ENCODE measurements at places on chromosomes 5 and 9.
A peak's percentile ranks its signal among the peaks of the same experiment; 100 is the strongest.

DNA sequence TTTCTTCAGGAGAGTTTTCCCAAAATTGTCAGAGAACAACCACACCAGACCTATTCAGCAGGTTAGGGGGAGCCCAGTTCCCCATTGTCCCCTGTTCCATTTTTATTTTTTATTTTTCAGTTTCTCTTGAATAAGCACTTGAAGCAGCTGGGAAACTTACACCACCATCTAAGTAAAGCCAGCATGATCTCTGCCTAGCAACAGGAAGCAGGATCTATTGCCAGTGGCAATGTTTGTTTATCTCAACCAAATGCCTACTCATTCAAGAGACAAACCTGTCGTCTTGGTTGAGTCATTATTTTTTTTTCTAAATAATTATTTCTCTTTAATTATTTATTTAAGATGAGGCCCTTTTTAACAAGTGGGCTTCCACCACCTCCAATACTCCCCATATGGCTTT is 379.3 kb downstream of the PLK2 start:
- DNase-seq = no peak

- no peak for DNase-seq
Observed at GRCh38 chr9:87639949-87640348, 86.0 kb upstream of the CTSL start.

DNA sequence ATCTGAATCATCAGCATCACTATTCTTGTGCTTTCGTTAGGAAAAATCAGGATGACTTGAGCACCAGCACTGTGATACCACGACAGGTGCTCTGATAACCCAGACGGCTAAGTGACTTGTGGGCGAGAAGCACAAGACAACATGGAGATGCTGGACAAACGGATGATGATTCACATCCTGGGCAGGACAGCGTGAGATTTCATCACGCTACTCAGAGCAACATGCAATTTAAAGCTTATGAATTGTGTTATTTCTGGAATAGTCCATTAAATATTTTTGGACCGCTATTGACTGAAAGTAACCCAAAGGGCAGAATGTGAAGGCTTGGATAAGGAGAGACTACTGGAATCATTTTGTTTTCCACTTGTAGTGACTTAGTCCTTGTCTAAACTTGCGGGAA is 114.8 kb upstream of the DAPK1 start:
- peak; percentile 90 for DNase-seq

DNA sequence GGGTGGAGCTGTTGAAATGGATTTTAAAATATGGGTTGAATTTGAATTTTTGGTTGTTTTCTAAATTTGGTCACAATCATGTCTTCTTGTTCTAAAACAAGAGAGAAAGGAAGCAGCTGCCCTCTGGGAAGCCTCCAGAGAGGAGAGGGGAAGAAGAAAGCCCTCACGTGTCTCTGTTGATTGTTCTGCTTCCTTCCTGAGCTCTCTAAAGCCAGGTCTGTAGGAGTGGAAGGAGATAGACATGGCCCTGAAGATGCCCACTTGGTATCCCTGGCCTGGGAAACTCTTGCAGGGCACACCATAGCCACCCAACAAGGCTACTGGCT is 59.6 kb downstream of the GALNT12 start:
- DNase-seq = no peak

- DNase-seq = no peak
Observed at GRCh38 chr5:147760086-147760875, 22.2 kb downstream of the JAKMIP2 start.

DNA sequence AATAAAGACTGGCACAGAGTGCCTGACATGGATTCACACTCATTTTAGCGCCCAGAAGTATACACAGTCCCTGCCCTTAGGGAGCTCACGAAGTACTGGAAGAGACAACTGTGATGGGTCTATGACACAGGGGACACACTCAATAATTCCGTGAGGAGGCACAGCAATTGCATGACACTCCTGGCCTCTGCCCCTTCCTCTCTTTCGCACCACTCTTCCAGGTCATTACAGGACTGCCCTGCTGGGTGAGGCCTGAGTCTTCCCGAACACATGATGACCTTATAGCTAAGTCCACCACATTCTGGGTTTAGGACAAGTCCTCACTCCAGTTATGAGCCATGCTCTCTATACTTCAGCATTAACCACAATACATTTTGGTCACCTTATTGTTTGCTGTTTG is 134.7 kb downstream of the GNA14 start:
- no peak for DNase-seq

- no peak for DNase-seq
Observed at GRCh38 chr9:14895806-14896205, 14.4 kb downstream of the FREM1 start.

DNA sequence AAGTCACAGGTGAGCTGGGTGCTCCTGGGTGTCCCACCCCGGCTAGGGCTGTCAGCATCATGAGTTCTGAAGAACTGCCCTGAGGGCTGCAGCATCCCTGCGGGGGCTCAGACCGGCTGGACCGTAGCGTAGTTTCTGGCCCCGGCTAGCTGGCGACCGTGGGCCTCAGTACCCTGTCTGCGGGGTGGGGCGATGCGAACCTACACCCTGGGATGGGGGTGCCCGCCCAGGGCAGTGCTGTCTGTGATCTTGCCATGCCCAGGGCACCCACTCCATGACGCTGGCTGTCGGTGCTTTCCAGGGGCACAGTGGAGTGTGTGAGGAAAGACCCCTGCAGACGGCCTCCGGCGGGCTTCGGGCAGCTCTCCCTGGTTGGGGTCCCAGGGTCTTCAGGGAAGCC is 66.5 kb upstream of the IRX4 start:
- DNase-seq = no peak

GRCh38 chr5:19891658-19892057 is 96.3 kb downstream of the CDH18 start:
- peak; percentile 17 for DNase-seq

- no peak for DNase-seq
Observed at GRCh38 chr5:138458384-138458783, 6.9 kb upstream of the EGR1 start.

- DNase-seq = no peak
Observed at GRCh38 chr9:34047864-34048726, 592 bp downstream of the UBAP2 start.

DNA sequence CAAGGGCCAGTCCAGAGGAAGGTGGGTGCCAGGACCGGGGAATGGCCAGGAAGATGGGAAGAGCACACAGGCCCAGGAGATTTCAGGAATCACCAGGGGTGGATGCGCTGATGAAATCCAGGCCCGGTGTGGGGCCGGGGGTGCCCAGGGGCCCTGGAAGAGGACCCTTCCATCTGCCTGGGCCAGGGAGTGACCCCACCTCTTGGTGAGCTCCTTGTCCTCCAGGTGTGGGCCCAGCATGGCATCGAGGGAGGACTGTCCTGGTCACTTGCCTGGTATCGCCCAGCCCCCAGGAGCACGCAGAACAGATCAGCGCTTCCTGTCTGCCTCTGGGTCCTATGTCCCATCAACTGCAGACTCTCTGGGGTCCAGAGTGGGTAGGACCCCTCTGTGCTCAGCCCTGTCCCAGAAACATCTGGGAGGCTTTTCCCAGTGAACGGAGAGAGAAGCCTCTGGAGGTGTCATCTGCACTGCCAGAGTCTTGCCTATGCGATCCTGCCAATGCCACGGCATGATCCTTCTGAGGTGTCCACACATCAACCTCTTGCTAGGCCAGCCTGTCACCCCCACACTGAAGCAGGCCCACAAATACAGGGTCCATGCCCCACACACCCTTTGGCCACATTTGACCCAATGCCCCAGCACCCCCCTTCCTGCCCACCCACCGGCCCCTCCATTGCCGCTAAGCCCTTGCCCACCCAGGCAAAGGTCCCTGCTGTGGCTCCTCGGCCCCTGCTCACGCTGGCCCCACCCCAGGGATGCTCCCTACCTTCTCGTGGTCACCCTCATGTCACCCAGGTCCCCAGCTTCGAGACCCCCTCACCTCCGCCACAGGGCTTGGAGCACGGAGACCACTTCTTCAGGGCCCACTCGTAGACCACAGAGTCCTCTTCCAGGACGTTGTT is 67.2 kb downstream of the ZNF354C start:
- no peak for DNase-seq

DNA sequence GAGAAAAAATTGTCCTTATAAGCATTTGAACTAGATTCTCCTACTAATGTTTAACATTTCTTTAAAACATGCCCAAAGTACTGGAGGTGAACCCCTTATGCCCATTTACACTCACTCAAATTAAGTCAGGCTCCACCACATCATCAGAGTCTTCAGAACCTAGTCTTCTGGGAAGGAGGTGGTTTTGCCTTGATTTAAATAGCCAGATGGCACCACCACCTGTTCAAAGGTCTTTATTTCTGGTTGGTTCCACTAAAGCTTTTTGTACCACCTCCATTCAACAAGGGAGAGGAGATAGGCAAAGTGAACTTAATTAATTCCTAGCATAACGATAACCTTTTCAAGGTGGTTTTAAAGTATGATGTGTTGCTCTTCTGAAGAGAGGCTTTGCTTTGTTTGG is 189.5 kb downstream of the SLF1 start:
- DNase-seq = no peak

- DNase-seq = no peak
Observed at GRCh38 chr5:376799-377325, 55.3 kb downstream of the AHRR start.

DNA sequence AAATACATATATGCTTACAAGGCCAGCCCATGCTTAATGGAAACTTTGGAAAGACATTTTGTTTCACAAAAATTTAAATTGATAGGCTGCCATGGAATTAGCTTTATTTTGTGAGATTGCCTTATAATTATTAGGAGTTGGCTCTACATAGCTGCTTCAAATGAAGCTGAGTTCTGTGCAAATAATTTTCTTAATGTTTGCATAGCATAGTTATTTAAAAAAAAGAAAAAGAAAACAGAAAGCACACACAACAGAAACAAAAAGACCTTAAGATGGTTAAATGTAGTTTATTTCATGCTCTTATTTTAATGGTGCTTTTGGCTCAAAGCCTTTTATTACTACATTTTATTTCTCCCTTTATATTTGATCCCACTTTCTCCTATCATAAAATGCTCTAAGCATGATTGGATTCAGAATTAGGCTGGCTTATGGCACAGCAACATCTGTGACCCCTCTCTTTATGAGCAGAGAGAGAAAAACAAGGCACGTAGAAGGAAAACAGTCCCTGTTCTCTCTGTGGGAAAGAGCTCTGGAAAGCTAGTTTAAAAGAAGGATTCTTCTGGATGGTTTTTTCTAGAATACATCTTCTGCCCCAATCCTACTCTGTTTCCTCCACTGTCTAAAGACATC is 530.5 kb downstream of the NTRK2 start:
- DNase-seq = no peak

- peak; percentile 68 for DNase-seq
Observed at GRCh38 chr5:138632900-138633489, 57.8 kb upstream of the HSPA9 start.
